ENCODE measurements at places on chromosomes 11 and 22.

GRCh38 chr11:84642500-84642899 lies 984.6 kb downstream of the DLG2 start:
- no peak for DNase-seq

GRCh38 chr22:23062616-23063538 lies 7.4 kb upstream of the GNAZ start:
- DNase-seq: no peak

DNA sequence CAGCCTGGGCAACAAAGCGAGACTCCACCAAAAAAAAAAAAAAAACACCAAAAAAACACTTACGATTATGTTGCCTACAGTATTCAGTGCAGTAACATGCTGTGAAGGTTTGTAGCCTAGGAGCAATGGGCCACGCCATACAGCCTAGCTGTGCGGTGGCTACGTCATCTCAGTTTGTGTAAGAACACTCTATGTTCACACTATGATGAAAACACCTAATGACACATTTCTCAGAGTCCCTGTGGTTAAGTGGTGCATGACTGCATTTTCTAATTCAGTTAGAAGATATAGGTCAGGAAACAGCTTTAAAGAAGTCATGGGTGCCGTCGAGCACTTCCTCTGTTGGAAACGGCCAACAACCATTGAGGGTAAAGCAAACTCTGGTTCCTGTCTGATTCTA lies 75.7 kb upstream of the ANO1 start:
- no peak for DNase-seq

- no peak for DNase-seq
Measured at GRCh38 chr22:43740587-43741270, 71.4 kb downstream of the EFCAB6 start.

All from left renal cortex interstitium (tissue), 4 donors.